ENCODE measurements at places on chromosomes 2 and 18.

- DNase-seq, result no peak
These were observed 67.8 kb downstream of the DIPK1C start for GRCh38 chr18:74389171-74389927.

DNA sequence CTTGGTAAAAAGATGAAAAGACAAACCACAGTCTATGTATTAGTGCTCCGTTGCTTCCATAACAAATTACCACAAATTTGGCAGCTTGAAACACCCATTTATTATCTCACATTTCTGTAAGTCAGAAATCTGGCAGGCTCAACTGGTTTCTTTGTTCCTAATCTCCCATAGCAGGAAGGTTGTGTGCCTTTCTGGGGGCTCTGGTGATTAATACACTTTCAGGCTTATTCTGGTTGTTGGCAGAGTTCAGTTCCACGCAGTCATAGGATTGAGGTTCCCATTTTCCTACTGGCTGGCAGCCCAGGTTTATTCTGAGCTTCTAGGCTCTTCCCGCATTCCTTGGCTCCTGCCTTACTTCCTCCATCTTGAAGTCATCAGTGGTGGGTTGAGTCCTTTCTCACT is 189.3 kb downstream of the ANAPC1 start:
- DNase-seq, result no peak

GRCh38 chr18:63151539-63151938 is 168.0 kb downstream of the BCL2 start:
- DNase-seq, result no peak

DNA sequence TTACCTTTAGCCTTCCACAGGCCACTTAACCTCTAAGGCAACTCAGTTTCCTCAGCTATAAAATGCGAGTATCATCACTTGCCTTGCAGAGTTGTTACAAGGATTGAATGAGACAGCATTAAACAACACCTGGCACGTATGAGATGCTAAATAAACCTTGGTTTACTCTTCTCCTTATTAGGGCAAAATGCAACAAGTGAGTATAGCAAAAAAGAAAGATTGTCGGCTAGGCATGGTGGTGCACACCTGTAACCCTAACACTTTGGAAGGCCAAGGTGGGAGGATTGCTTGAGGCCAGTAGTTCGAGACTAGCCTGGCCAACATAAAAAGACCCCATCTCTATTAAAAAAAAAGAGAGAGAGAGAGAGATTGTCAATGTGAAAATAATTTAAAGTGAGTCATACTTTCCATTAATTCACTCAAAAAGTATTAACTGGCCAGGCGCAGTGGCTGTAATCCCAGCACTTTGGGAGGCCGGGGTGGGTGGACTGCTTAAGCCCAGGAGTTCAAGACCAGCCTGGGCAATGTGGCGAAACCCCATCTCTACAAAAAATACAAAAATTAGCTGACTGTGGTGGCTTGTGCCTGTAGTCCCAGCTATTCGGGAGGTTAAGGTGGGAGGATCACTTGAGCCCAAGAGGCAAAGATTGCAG is 8.0 kb downstream of the ATAD2B start:
- DNase-seq, result no peak

GRCh38 chr18:72201032-72201431 is 343.1 kb downstream of the CBLN2 start:
- no peak for DNase-seq

DNA sequence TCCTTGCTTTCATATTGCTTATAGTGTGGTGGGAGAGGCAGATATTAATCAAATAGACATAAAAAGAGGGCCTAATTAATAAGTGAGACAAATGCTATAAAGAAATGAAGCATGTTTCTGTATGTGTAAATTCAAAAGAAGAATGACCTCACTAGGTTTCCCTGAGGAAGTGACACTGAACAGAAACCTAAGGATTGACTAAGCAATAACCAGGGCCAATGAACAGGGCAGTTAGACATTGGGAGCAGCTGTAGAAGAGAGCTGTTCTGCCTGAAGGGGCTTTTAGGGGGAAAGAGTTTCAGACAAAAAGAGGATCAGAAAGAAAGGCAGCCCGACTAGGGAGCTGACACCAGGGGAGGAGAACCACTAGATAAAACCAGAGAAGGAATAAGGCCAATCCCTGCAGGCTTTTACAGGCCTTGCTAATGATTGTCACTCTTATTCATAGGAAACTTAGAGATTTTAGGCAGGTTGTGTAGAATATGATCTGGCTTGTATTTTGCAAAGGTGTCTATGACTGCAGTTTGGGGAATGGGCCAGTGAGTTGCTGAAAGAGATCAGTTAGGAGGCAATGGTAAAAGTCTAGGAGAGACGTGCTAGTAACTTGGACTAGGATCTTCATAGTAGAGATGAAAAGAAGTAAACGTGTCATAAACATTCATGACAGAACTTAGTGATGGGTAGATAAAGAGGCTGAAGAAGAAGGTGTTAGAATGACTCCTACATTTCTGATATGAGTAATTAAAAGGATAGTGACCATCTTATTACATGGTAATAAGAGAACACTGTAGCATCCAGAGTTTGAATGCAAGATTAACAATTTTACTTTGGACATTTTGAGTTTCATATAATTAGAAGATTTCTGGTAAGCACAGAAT is 26.8 kb upstream of the NABP1 start:
- no peak for DNase-seq

Data from stimulated activated CD4-positive, alpha-beta T cell treated with anti-CD3 and anti-CD28 coated beads, Interleukin-12 subunit alpha, Interleukin-12 subunit beta, amount 100 ng/mL, for 48 hours (primary cell).